C1 segment of cervical spinal cord (tissue), 14 donors: ENCODE measurements at places on chromosomes 5 and 9.
A peak's percentile ranks its signal among the peaks of the same experiment; 100 is the strongest.

GRCh38 chr5:81315336-81315735, 13.9 kb downstream of the ZCCHC9 start:
- DNase-seq: no peak

DNA sequence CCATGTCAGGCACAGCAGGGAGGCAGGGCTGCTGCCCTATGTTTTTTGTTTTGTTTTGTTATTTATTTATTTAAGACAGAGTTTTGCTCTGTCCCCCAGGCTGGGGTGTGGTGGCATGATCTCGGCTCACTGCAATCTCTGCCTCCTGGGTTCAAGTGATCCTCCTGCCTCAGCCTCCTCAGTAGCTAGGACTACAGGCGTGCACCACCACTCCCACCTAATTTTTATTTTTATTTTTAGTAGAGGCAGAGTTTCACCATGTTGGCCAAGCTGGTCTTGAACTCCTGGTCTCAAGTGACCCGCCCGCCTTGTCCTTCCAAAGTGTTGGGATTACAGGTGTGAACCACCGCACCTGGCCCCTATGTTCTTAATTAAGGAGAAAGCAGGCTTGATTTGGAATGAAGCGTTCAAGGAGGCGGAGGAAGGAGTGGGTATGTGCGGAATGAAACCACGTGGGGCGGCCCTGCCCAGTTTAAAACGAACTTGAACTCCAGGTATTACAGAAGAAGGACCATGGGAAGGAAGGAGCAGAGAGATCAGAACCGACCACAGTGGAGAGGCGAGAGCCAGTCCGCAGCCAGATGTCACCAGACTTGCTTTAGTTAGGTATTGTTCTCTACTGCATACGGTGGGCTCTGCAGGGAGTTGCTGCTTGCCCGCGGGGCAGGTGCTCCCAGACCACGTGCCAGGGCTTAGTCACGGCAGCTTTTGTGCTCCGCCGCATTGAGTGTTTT, 34.9 kb upstream of the EPB41L4B start:
- no peak for DNase-seq

DNA sequence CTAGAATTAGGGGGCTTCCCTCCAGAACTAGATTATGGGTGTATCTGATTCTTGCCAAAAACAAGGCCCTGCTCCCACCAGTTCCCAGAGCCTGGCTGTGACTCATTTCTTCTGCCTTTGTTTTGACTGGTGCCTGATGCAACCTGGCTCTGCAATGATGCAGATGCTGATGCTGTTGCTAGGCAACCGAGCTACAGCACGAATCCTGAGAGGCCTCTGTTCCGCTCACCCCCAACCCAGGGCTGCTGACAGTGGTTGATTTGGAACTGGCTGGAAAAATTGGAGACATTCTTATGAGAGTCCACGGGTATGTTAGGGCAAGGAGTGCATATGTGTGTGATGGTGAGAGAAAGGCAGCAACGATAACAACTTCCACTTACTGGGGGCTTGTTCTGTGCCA, 100.3 kb downstream of the NSG2 start:
- DNase-seq: peak; percentile 77

DNA sequence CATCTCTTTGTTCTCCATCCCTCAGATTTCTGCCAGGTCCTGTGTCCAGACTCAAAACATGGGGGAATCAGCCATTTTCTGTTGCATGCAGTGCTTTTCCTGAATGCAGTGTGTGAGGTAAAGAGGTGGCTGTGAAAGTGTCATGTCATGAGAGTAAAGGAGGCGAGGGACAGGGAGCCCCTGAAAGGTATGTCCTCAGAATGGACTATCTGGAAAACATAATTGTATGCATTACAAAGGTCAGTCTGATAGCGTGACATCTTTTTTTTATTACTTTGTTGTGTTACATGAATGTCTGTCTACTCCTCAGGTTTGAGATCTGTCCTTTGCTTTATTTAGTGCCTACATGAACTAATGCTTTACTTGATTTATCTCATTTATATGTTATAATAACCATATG, 239.1 kb downstream of the MAN2A1 start:
- DNase-seq: no peak

DNA sequence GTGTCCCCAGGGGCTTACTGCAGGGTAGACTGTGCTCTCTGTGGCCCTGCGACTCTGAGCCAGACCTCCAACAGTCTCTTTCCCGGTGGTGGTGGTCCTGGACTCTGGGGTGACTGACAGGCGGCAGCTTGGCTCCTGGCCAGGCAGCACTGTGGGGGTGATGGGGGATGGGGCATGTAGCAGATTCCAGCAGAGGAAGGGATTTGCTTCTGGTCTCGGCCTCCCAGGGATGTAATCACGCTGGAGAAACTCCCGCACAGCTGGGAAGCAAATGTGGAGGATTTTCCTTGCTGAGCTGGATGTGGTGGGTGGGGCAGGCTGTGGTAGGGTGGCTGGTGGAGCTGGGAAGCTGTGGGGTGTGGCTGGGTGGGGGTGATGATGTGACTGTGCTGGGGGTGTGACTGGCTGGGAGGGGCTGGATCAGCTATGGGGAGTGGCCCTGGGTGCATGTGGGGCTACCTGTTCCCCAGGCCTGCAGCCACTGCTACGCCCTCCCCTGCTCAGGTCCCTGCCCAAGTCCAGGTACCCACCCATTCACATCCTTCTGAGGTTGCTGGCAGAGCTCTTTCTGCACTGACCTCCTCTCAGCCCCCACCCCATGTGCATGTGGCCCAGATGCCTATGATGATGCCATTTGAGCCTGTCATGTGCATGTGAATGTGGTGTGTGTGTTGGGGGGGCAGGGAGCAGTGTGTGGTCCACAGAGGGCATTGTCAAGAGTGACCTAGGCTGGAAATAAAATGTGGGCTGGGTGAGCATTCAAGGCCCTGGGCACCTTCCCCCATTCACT, 3.8 kb downstream of the NDST1 start:
- no peak for DNase-seq

- DNase-seq: no peak
Observed at GRCh38 chr9:93634311-93635185, 58.2 kb downstream of the PHF2 start.

GRCh38 chr5:178284093-178284675, 51.6 kb upstream of the PHYKPL start:
- no peak for DNase-seq

DNA sequence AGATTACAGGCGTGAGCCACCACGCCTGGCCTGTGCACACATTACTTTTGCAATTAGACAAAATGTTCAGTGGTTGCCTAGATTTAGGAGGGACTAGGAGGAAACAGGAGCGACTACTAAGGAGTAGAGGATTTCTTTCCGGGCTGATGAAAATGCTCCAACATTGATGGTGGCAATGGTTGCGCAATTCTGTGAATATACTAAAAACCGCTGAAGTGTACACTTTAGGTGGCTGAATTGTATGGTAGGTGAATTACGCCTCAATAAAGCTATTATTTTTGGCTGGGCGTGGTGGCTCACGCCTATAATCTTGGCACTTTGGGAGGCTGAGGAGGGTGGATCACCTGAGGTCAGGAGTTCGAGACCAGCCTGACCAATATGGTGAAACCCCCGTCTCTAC, 46.8 kb upstream of the STXBP1 start:
- DNase-seq: no peak

DNA sequence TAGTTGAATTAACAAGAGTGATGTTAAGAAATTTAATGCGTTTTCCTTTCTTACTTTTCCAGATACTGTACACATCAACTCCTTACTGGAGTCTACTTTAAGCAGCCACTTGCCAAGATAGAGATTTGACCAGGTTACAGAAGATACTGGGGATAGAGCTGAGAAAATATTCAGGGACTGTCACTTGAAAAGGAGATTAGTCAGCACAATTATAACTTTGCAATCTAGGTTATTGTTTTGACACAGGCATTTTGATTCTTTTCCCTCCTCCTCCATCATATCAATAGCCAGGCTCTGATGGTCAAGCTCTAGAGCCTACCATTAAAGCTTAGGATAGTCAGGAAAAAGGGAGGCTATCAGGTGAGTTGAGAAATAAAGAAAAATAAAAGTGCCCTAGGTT, 345.9 kb upstream of the ITGA1 start:
- no peak for DNase-seq

DNA sequence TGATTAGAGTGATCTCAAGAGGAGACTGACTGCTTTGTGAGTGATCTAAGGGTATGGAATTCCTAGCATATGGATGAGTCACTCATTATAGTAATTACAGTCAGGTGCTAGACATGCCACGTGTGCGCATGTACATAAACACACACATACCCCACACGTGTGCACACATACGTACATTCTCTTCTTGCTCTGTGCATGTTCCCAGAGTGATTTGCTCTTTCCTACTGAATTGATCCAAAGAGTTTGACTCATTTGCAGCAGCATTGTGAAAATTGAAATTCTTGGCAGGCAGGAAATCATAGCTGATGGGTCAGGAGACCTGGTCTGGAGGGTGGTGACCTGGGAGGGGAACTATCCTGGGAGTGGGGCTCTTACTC, 63.8 kb downstream of the ANGPTL2 start:
- no peak for DNase-seq

DNA sequence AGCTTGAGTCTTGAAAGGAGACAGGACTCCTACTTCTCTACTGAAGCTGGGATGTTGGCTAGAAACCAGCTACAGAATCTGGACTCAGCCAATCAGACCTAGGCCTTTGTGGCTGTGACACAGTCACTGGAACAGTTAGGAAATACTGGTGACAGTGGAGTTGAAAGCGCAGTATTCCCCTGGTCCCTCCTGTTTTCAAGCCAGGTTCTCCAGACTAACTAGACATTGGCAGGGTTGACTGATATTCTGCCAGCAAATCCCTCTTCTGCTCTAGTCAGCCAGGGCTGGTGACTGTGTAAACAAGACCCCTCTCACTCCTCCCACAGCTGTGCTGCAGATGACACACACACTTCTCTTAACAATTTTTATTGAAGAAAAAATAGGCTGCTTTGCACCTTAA, 8.7 kb downstream of the SHROOM1 start:
- no peak for DNase-seq

DNA sequence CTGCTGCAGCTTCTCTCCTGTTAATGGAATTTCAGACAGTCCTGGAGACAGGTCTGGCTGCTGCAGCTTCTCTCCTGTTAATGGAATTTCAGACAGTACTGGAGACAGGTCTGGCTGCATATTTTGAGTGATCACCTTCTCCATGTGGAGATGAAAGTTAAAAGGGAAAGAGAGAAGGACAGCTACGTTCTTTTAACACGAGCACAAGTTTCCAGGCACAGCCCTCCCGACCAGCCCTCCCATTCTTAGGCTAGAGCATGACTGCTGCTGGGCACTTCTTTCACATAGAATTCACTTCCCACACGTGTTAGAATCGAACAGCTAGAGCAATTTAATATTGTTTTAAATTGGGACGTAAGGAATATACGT, 133.3 kb upstream of the DMRT1 start:
- no peak for DNase-seq

- DNase-seq: no peak
Observed at GRCh38 chr5:53114988-53115387, 5.4 kb upstream of the MOCS2 start.

DNA sequence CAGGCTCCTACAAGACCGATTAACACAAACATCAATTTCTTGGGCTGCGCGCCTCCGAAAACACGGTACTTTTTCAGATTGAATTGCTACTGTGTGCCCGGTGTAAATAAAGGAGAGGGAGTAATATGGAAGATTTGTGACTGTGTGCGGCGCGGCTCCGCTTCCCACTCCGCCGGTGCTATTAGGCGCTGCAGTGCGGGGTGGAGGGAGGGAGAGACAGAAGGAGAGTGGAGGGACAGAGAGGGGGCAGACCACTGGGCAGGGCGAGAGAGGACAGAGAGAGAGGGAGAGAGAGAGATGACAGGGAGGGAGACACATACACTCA, 24.7 kb upstream of the RNU6ATAC start:
- no peak for DNase-seq
